ENCODE measurements at places on chromosomes 16 and 17.

DNA sequence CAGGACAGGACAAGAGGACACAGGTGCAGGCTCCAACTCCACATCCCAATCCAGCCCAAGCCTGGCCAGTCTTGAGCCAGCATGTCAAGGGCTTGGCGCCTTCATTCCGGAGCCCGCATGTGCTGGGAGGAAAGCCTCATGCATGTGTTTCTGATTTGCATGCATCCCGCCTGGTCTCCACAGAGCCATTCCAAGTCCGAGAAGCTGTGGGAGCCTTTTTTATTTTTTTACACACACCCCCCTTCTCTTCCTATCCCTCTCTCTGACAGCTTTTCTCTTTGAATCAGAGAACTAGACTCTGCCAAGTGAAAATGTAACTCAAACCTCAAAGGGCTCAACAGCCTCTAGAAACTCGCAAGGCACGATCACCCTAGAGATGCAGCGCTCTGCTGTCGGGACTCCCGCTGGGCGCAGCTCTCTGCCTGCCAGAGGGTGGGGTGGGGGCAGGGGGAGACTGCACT is 45.1 kb downstream of the NOG start:
- DNase-seq: no peak

GRCh38 chr16:83804366-83804765 is 3.4 kb upstream of the HSBP1 start:
- DNase-seq: no peak

GRCh38 chr16:31421587-31421986 is 6.6 kb downstream of the COX6A2 start:
- no peak for DNase-seq

DNA sequence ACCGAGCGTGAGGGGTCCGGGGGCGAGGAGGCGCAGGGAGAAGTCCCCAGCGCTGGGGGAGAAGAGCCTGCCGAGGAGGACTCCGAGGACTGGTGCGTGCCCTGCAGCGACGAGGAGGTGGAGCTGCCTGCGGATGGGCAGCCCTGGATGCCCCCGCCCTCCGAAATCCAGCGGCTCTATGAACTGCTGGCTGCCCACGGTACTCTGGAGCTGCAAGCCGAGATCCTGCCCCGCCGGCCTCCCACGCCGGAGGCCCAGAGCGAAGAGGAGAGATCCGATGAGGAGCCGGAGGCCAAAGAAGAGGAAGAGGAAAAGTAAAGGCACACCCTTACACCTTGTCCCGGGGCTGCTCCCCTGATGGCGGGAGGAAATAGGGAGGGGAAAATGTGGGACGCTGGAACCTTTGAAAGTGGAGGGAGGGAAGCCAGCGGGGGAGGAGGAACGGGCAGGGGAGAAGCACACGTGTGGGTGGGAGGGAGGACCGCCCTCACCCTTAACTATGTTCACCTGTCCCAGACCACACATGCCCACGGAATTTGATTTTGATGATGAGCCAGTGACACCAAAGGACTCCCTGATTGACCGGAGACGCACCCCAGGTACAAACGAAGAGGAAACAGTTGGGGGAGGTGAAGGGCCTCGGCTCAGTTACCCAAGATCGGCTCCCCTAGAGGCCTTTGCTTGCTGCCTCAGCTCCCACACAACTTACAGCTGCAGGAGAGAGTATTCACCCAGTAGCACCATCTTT is 916 bp downstream of the PAGR1 start:
- DNase-seq: peak; percentile 76

DNA sequence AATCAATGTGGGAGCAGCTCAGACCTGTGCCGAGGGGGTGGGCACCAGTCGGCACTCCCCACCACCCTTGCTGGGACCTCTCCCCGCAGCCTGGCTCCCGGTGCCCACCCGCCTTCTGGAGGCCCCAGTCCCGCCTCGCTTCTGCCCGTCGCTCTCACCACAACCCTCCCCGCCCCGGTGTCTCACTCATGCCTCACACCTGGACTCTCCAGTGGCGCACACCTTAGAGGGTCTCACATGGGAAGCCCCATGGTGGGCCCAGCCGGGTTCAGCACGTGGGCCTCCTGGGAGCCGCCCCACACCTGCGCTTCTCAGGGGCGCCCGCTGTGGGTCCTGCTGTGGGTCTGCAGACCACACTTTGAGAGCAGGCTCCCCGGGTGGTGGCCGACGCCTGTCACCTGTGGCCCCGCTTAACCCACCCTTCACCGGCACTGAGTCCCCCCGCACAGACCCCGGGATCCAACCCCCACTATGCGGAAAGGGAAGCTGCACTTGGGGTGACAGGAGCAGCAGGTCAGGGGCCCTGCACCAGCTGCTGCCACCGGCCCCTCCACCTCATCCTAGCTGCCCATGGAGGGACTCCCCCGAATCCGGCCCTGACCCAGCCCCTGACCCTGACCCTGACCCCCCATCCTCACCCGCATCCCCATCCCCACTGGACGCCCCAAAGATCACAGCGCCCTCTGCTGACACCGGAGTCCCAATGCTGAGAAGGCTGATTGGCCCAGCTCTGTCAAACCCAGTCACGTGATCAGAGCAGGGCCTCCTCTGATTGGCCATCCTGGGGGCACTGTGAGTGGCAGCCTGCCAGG is 27.4 kb upstream of the SLC38A10 start:
- DNase-seq: no peak

- no peak for DNase-seq
Measured at GRCh38 chr17:34740565-34741520, 161.5 kb downstream of the TMEM132E start.

- no peak for DNase-seq
Measured at GRCh38 chr16:19130385-19130784, 16.6 kb downstream of the ITPRIPL2 start.

- no peak for DNase-seq
Measured at GRCh38 chr17:705863-706262, 8.8 kb downstream of the VPS53 start.

DNA sequence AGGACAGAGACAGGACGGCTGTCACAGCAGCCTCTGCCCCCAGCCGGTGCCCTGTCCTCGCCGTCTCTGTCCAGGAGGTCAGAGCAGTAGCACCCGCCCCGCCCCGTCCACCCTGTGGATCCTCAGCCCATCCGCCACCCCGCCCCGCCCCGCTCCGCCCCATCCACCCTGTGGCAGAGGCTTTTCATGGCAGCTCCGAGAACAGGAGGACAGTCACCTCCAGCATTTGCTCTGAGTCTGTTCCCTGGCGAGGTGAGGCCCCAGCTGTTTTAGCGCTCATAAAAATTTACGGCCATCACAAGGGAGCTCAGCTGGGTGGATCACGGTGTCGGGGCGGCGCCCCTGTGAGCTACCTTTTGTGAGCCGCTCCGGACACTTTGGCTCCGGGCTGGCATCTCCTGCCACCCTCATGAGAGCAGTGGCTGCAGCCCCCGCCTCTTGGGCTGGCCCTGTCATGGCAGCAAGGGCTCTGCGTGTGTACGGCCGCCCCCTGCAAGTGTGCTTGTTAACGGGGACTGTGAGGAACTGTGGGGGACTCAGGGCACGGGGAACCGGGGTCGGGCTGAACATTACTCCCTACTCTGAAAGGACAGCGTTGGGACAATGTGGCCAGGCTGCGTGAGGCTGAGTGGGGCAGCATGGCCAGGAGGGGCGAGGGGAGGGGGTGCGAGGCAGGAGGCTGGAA is 32.3 kb upstream of the GNG13 start:
- DNase-seq: no peak

- DNase-seq: no peak
Measured at GRCh38 chr17:31466096-31466760, 74.8 kb downstream of the RAB11FIP4 start.

DNA sequence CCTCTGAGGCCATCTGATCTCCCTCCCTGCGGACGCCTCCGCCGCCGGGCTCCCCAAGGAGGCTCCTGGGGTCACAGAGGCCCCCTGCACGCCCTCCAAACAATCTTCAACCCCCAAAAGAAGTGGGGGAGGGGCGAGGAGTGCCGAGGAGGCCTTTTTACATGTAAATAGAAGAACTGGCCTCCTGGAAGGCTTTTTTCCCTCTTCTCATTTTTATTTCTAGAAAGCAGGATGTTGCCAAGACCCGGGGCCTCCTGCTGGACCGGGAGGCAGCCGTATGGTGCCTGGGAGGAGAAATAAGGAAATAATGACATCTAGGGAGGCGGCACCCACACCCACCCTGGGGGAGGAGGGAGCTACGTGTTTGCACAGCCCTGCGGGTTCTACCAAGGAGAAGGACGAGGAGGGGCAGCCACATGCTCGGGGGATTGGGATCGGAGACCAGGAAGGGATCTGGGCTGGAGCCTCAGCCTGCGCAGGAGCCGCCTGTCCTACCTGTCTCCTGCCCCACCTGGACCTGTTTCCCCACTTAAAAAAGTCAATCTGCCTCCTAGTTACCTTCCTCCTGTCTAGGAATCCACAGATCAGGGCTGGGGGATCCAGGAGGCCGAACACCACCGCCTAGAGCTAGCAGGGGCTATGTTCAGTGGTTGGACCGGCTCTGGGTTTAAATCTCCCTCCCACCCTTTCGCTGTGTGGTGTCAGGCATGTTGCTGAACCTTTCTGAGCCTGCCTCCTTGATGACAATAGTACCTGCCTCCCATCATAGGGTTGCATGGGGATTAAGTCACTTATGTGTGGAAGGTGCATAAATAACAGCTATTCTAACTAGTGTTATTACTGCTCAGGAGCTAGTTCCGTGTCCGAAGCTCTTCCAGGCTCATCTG is 175.7 kb upstream of the GSE1 start:
- peak; percentile 48 for DNase-seq

- DNase-seq: no peak
Measured at GRCh38 chr17:67289181-67289876, 44.3 kb upstream of the HELZ start.

DNA sequence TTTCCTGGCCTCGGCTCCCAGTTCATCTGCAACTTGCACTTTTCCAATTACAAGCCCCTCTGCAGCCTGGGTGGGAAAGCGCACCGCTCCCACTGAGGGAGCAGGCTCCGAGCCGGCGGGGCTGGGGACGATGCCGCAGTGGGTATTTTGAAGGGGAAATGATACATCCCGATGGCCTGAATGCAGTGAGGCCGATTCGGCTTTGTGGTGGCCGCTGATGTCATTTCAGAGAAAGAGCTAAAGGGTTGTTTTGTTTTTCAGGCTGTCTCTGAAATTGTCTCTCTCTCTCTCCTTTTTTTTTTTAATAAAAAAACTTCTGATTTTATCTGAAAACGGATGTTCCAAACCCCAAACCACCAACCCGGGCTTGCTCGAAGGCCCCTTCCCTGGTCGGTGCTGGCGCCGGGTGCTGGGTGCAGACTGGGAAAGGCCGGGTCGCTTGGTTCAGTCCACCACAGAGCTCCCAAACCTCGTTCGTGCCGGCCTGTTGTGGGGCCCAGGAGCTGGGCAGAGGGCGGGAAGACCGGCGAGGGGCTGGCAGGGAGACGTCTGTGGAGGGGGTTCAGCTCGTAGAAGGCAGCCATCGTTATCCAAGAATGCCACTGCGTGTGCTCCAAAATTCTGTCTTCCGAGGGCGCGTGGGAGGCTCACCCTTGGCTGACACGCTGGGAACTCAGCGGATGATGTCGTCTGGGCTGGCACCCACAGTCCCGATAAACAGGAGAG is 102.8 kb downstream of the FOXL1 start:
- no peak for DNase-seq

GRCh38 chr16:10447289-10447688 is 61.4 kb downstream of the ATF7IP2 start:
- no peak for DNase-seq

GRCh38 chr16:24002619-24003018 is 166.8 kb downstream of the PRKCB start:
- no peak for DNase-seq
